Ovary (tissue), 10 donors: ENCODE measurements at places on chromosomes 11 and 22.

GRCh38 chr11:85806876-85807275 lies 4.1 kb downstream of the SYTL2 start:
- H3K27ac ChIP-seq: no peak overlapping the region
- no peaks in the 10 kb centered on the region for H3K36me3 ChIP-seq
- H3K4me1 ChIP-seq: peaks cover 3% of the 10 kb centered on the region
- DNase-seq: no peak
- H3K4me3 ChIP-seq: no peak overlapping the region

DNA sequence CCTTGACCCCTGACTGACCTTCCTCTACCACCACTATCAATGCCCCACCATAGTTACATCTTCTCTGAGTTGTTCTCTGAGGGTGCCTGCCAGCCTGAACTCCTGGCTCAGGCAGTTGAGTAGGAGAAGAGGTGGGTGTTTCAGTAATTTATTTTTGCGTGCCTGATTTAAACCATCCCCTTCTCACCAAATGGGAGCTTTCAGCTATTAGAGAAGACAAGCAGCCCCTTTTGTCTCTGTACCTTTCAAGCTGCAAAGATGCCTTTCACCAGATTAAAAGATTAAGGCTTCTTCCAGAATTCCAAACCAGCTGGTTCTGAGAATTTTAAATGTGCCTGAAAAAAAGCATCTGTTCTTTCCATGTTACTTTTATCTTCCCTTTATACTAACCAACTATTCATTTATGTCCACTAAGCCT lies 223.8 kb downstream of the FAM76B start:
- H3K4me3 ChIP-seq: no peak overlapping the region
- no peaks in the 10 kb centered on the region for H3K27me3 ChIP-seq
- no peak overlapping the region for H3K27ac ChIP-seq
- no peaks in the 10 kb centered on the region for H3K36me3 ChIP-seq
- peaks cover 8% of the 10 kb centered on the region for H3K4me1 ChIP-seq

- no peaks in the 10 kb centered on the region for H3K36me3 ChIP-seq
- no peaks in the 10 kb centered on the region for H3K4me1 ChIP-seq
- peak; percentile 7 for DNase-seq
- no peak overlapping the region for H3K27ac ChIP-seq
- H3K27me3 ChIP-seq: no peaks in the 10 kb centered on the region
- H3K4me3 ChIP-seq: no peak overlapping the region
These were observed 36.1 kb downstream of the TPBGL start for GRCh38 chr11:75276686-75277085.

DNA sequence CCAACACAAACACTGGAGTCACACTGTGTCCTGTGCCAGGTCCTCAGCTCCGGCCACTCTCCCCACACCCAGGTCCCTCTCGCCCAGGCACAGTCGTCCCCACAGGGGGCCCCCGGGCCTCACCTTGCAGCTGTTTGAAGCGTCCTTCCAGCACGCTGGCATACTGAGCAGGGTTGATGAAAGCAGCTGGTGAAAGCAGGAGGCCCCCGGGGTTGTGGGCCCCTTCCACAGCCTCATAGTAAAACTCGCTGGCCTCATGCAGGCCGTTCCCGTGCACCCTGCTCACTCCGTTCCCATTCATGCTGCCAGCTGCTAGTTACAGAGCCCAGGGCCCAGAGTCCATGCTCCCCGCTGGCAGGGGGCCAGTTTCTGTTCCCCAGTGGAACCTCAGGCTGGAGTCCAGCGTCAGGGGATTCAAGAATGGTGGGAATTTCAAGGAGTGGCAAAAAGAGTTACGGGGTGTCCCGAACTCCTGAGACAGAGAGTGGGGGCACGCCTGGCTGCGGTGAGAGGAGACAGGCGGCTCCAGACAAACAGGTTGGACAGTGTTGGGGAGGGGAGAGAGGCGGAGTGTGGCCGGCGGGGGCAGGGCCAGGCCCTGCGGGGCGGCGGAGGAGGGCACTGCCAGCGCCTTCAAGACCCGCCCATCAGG lies 10.6 kb downstream of the SPTBN2 start:
- DNase-seq: no peak
- H3K4me1 ChIP-seq: no peaks in the 10 kb centered on the region
- H3K4me3 ChIP-seq: no peak overlapping the region
- no peaks in the 10 kb centered on the region for H3K27me3 ChIP-seq

GRCh38 chr22:42685941-42686653 lies 34.6 kb downstream of the A4GALT start:
- DNase-seq: peak; percentile 51
- no peaks in the 10 kb centered on the region for H3K27me3 ChIP-seq
- H3K27ac ChIP-seq: peak overlapping the region; percentile 42
- H3K36me3 ChIP-seq: no peaks in the 10 kb centered on the region

GRCh38 chr11:12169822-12170221 lies 59.4 kb downstream of the MICAL2 start:
- H3K36me3 ChIP-seq: no peaks in the 10 kb centered on the region
- H3K27me3 ChIP-seq: no peaks in the 10 kb centered on the region
- no peak for DNase-seq
- H3K4me1 ChIP-seq: no peaks in the 10 kb centered on the region
- no peak overlapping the region for H3K27ac ChIP-seq

DNA sequence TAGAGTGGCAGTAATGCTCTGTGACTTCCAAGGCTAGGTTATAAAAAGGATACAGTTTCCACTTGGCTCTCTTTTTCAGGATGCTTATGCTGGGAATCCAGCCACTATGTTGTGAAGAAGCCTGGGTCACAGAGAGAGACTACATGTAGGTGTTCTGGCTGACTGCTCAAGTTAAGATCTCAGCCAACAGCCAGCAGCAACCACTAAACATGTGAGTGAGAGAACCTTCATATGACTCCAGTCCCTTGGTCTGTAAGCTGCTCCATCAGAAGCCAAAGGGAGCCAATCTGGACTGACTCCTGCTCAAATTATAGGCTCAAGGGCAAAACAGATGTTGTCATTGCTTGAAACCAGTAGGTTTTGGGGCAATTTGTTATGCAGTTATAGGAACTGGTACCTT lies 162.7 kb downstream of the MAML2 start:
- no peak overlapping the region for H3K27ac ChIP-seq
- H3K4me3 ChIP-seq: no peak overlapping the region
- no peaks in the 10 kb centered on the region for H3K4me1 ChIP-seq
- no peaks in the 10 kb centered on the region for H3K36me3 ChIP-seq
- DNase-seq: no peak
